Thoracic aorta (tissue), 2 donors: ENCODE measurements at places on chromosomes 7 and 10.

GRCh38 chr7:22611758-22612079, 111.7 kb upstream of the STEAP1B start:
- H3K27me3 ChIP-seq = no peaks in the 10 kb centered on the region
- H3K4me3 ChIP-seq = no peak overlapping the region
- DNase-seq = no peak
- no peaks in the 10 kb centered on the region for H3K36me3 ChIP-seq
- H3K4me1 ChIP-seq = peaks cover 9% of the 10 kb centered on the region
- H3K27ac ChIP-seq = no peak overlapping the region

GRCh38 chr10:72851509-72851908, 42.0 kb upstream of the OIT3 start:
- H3K27ac ChIP-seq = no peak overlapping the region
- no peaks in the 10 kb centered on the region for H3K36me3 ChIP-seq
- no peaks in the 10 kb centered on the region for H3K27me3 ChIP-seq
- DNase-seq = no peak
- no peaks in the 10 kb centered on the region for H3K4me1 ChIP-seq

GRCh38 chr10:97300980-97301379, 8.5 kb upstream of the ARHGAP19 start:
- H3K36me3 ChIP-seq = no peaks in the 10 kb centered on the region
- no peak for DNase-seq
- H3K4me3 ChIP-seq = no peak overlapping the region
- no peaks in the 10 kb centered on the region for H3K27me3 ChIP-seq

GRCh38 chr10:65570143-65571010, 1355.5 kb upstream of the LRRTM3 start:
- H3K27ac ChIP-seq = no peak overlapping the region
- no peaks in the 10 kb centered on the region for H3K4me1 ChIP-seq
- H3K36me3 ChIP-seq = no peaks in the 10 kb centered on the region
- no peak for DNase-seq
- H3K4me3 ChIP-seq = peak overlapping the region; percentile 68

DNA sequence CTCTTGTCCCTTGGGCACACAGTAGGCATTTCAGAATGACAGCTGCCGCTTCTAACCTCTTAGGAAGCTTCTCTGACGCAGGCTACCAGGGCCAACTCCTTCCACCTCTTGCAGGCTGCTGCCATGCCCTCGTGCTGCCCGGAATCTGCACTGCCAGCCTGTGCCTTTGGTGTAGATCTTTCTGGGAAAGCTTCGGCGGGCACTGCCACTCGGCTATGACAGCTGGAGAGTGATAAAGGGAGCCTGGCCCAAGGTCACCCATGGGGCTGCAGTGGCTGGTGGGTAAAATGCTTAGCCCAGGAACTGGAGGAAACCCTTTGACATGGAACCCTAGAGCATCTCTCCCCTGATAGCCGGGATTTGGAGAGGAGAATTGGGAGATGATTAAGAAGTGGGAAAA, 78.0 kb upstream of the C1QL3 start:
- no peaks in the 10 kb centered on the region for H3K27me3 ChIP-seq
- DNase-seq = no peak
- no peak overlapping the region for H3K4me3 ChIP-seq

- no peak for DNase-seq
- no peak overlapping the region for H3K27ac ChIP-seq
- no peaks in the 10 kb centered on the region for H3K4me1 ChIP-seq
- no peaks in the 10 kb centered on the region for H3K27me3 ChIP-seq
- H3K36me3 ChIP-seq = no peaks in the 10 kb centered on the region
Measured at GRCh38 chr7:143012001-143012400, 14.9 kb downstream of the OR9A2 start.

DNA sequence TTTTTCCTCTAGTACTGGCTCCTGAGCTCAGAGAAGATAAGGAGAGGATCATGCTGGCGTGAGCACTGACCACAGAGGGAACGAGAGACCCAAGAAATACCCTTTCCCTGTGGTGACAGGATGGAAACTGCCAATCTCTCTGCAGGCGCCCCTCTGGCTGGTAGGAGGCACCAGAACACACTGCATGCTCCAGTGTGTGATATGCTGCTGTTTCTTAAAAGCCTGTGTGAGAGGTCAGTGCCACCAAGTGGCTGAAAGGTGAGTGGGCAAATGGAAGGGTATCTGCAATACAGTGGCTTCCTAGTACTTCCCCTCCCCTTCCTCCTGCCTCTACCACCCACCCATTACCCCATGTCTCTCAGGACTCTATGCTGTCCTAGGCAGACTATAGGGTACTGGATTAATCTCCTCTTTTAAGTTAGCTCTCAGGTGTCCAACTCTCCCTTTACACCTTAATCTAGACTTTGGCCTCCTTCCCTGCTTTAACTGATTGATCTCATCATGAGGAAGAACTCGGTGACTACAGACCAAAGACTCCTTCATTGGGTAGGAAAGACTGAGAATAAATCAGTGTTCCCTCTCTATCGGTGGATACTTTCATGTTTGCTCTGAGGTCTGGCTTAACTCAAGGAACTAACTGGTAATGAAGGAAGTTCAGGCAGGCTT, 283.6 kb downstream of the ADRA2A start:
- no peaks in the 10 kb centered on the region for H3K27me3 ChIP-seq
- H3K4me3 ChIP-seq = no peak overlapping the region
- H3K27ac ChIP-seq = no peak overlapping the region
- DNase-seq = no peak
- H3K36me3 ChIP-seq = no peaks in the 10 kb centered on the region

GRCh38 chr10:130014263-130015074, 50.4 kb upstream of the EBF3 start:
- no peak overlapping the region for H3K27ac ChIP-seq
- no peaks in the 10 kb centered on the region for H3K27me3 ChIP-seq
- no peaks in the 10 kb centered on the region for H3K36me3 ChIP-seq
- DNase-seq = no peak

GRCh38 chr10:101257084-101257483, 27.8 kb upstream of the LBX1 start:
- no peak overlapping the region for H3K4me3 ChIP-seq
- no peak overlapping the region for H3K27ac ChIP-seq
- no peak for DNase-seq

DNA sequence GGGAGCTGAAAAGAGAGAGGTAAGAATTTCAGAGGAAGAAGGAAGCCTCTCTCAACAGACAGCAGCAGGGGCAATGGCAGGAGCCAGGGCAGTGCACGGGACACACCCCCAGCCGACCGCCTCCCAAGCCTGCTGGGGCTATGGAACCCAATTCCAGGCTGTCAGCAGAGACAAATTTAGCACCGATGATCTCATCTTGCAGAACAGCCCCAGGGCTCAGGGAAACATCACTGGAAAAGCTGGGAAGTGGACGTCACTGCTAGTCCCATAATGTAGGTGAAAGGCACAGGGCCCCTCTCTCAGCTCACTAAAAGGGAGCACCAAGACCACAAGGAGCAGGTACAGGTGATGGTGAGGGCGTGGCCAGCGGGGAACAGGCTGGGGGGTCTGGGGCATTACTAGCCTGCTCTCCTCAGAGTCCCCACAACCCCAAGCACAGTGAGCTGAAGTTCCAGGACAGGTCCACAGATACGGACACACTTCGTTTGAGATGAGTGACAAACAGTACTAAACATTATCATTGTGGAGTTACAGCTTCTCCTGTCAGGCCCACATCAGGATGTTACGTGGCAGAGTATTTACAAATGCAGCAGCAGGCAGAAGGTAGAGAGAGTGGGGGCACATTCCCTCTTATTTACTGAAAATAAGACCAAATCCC, 103.7 kb downstream of the PLXNA4 start:
- no peaks in the 10 kb centered on the region for H3K27me3 ChIP-seq
- peak; percentile 19 for DNase-seq
- H3K36me3 ChIP-seq = no peaks in the 10 kb centered on the region
- peak overlapping the region; percentile 37 for H3K27ac ChIP-seq

- DNase-seq = no peak
- no peaks in the 10 kb centered on the region for H3K27me3 ChIP-seq
- H3K4me3 ChIP-seq = no peak overlapping the region
- no peaks in the 10 kb centered on the region for H3K36me3 ChIP-seq
- no peaks in the 10 kb centered on the region for H3K4me1 ChIP-seq
- H3K27ac ChIP-seq = no peak overlapping the region
Measured at GRCh38 chr7:5838761-5839500, 41.7 kb upstream of the OCM start.

GRCh38 chr10:114879541-114880158, 58.1 kb downstream of the FHIP2A start:
- no peaks in the 10 kb centered on the region for H3K27me3 ChIP-seq
- DNase-seq = no peak
- H3K4me3 ChIP-seq = no peak overlapping the region
- no peak overlapping the region for H3K27ac ChIP-seq
- H3K4me1 ChIP-seq = peaks cover 24% of the 10 kb centered on the region
- no peaks in the 10 kb centered on the region for H3K36me3 ChIP-seq

- no peak overlapping the region for H3K27ac ChIP-seq
- no peaks in the 10 kb centered on the region for H3K36me3 ChIP-seq
- H3K4me3 ChIP-seq = no peak overlapping the region
Measured at GRCh38 chr7:41237956-41238355, 464.9 kb downstream of the INHBA start.

DNA sequence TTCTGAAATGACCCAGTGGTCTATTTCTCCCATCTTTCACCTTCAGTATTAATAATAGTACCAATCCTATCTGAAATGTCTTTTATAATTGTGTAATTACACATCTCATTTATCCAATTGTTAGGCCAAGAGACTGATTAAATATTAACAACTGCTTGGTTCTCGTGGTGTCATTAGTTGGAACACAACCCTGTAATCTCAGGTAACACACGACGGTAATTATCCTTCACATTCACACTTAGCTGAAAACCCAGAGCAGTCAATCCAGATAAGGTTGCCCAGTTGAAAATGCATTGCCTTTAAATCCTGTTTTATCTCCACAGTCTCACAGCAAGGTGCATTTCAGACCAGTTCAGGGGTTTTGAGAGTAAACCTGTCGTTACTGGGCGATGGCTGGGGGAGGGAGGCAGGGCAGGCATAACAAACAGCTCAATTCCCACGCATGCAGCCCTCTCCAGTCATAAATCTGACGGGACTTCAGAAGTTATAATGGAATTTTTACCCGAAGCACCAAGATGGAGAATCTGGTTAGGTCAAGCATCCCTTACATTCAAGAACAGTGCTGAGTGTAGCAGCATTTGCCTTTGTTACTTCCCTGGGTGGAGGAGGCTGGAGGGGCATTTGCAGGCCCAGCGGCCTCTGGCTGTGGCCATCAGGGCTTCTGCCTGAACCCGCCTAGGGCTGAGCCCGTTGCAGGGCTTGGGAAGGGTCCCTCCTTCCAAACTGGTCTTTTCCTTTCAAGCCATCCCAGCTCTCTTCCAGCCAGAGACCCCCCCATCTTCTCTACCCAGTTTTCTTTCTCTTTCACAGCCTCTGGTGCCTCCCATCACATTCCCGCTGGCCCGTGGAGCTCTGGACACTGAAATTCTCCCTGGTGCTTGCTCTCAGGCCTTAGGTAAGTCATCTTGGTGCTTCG, 201.0 kb upstream of the LYZL2 start:
- H3K27ac ChIP-seq = no peak overlapping the region
- H3K4me3 ChIP-seq = no peak overlapping the region
- no peaks in the 10 kb centered on the region for H3K27me3 ChIP-seq
- no peaks in the 10 kb centered on the region for H3K36me3 ChIP-seq
- no peak for DNase-seq
- peaks cover 15% of the 10 kb centered on the region for H3K4me1 ChIP-seq

- no peaks in the 10 kb centered on the region for H3K27me3 ChIP-seq
- peaks cover 4% of the 10 kb centered on the region for H3K4me1 ChIP-seq
- no peak for DNase-seq
- no peaks in the 10 kb centered on the region for H3K36me3 ChIP-seq
Measured at GRCh38 chr7:80924090-80924489, 5.2 kb upstream of the SEMA3C start.

DNA sequence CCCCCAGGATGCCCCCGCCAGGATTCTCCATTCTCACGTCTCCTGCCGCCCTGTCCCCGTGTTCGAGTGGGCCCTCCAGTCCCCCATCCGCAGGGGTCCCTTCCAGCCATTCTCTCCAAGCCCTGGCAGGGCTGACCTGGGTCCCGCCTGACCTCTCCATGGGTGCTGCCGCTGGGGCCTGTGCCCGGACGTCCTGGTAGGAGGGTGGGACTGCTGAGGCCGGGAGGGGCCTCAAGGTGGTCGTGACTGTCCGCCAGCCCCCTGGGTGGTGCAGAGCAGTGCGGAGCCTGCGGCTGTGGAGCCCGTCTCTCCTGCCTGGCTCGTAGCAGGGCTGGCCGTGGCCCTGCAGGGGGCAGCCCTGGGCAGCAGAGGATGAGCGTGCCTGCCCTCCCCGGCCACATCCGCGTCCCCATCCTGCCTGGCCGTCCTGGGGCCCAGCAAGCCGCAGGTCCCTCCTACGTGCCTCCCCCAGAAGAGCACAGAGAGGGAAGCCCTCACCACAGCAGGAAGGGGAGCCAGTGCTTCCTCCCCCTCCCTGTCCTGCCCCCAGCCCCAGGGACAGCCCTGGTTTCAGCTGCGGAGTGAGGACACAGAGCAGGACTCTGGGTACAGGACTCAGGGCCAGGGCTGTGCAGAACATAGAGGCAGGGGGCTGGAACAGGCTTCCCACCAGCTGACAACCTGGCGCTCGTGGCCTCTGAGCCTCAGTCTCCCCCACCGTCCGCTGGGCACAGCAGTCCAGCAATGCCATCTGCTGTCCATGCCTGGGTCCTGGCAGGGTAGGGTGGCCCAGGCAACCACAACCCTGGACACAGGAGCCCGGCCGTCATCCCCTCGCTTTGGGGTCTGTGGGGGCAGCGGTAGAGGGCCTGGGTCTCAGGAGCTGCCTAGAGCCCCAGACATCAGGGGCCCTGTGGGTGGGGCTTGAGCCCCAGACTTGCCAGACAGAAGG, 1.5 kb upstream of the GRIFIN start:
- DNase-seq = no peak
- H3K27me3 ChIP-seq = no peaks in the 10 kb centered on the region
- H3K4me1 ChIP-seq = peaks cover 18% of the 10 kb centered on the region
- H3K27ac ChIP-seq = no peak overlapping the region
- H3K36me3 ChIP-seq = no peaks in the 10 kb centered on the region
- peak overlapping the region; percentile 27 for H3K4me3 ChIP-seq

DNA sequence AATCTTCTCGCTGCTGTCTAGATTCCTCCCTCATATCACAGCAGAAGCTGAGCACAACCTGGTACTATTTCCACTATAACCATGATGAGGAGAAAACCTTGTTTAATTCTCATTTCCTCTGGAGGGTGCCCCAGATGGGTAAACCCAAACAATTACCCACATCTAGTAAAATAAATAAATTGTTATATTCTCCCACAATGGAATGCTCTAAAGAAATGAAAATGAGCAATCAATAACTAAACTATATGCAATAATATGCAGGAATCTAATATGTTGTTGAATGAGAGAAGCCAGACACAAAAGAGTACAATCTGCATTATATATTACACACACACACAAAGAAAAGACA, 37.0 kb downstream of the SGMS1 start:
- H3K4me3 ChIP-seq = no peak overlapping the region
- no peak for DNase-seq
- no peaks in the 10 kb centered on the region for H3K4me1 ChIP-seq
- H3K27ac ChIP-seq = no peak overlapping the region
